ENCODE measurements at places on chromosomes 6 and 20.

- no peak for DNase-seq
Observed at GRCh38 chr20:37226889-37227288, 34.7 kb downstream of the GHRH start.

DNA sequence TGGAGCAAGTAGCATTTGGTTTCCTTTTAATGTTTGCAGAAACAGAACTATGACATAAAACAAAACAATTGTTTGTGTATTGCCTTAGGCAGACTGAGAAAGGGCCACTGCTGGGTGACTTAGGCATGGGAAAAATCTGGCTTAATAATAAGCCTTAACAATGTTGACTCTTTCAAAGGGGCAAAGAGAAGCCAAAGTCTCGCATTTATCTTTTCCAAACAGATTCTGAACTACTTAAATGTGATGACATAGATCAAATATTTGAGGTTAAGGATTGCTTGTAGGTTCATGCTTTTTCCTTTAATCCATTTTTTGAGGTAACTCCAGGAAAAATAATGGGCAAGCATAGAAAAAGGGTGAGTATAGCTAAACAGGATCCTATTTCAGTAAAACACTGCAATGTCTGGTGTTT lies 39.6 kb downstream of the ADAT2 start:
- DNase-seq = no peak

GRCh38 chr6:154874773-154875592 lies 120.1 kb upstream of the TIAM2 start:
- no peak for DNase-seq

- DNase-seq = no peak
Observed at GRCh38 chr6:137900815-137901214, 33.8 kb downstream of the TNFAIP3 start.

Data from left lobe of liver (tissue), 2 donors.